ENCODE measurements at places on chromosomes 7 and 10. TPM values are rescaled to one million over a fixed set of nuclear protein-coding genes. Genes with fewer than 3 reads are reported as not detected.

PRF1 gene
- total RNA-seq = 76.5 TPM

BTBD16 gene
- not detected for total RNA-seq

C10orf67 gene
- total RNA-seq = 0.07 TPM

CHRM2 gene
- total RNA-seq = not detected

DNA sequence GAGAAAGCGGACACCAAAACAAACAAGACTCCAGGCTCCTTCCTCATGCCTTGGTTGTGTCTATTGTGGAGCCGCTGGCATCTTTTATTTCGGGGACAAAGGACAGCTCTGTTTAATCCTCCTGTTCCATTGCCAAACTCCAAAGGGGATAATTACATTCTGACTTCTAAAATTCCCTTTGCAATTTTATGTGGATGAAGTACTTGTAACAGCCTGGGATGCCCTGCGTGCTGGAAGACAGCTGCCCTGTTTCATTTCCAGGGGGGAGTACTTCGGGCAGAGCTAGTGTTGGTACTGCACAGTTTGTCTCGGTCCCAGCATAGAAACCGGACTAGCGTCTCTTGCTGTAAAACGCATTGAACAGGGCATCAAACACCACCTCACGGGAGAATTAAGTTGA lies 90.9 kb downstream of the BAMBI start:
- no peak for DNase-seq

- DNase-seq = no peak
These were observed 47.3 kb downstream of the TFPI2 start for GRCh38 chr7:93843260-93843659.

DNA sequence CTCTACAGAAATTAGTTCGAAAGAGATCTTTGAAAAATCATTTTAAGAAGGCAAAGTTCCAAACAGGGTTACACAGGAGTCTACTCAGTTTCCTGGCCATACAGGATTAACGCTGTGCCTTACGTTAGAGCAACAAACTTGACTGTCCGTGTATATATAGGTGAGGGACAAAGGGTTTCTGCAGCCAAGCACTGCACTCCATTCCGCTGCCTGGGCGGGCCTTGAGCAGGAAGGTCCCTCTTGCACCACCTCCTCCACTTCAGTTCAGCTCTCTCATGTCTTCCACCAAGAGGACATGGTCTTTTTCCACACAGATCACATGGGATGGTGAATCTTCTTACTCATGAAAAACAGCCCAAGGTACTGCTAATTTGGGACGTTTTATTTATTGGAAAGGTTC lies 43.2 kb downstream of the MCMBP start:
- DNase-seq = no peak

DNA sequence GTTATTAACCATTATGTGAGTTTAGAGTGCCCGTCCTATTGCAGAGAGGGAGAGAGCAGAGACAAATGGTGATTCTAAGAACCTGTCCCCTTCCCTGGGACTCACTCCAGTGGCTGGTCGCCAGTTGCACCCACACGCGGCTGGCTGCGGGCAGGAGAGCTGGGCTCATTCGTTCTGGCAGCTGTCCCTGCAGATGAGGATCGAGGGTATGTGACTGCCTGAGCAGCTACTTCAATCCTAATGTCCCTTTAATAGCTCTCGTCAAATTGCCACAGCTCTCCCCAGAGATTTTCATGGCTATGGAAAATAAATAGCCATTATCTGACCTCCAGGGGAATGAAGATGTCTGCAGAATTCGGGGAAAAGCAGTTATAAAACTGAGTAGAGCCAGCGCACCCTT lies 41.6 kb downstream of the RBM28 start:
- DNase-seq = no peak

GRCh38 chr7:32117837-32118236 lies 47.6 kb upstream of the PDE1C start:
- no peak for DNase-seq
